ENCODE measurements at places on chromosomes 6 and 20.

DNA sequence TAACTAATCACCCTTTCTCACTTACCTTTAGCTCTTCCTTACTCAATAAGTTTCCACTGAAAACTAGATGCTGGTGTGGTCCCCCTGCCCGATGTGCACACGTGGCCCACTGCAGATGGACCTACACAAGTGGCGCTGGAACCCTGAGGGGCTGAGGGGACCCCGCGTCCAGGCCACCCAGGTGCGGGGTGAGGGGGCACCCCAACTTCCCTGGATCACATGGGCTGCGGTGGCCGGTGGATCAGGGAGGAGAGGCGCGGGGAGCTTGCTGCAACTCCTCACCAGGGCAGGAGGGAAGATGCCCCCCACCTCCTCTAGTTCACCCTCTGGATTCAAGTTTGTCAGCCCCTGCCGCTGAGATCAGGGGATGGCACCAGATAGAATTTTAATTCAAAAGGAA, 12.5 kb upstream of the HLA-DOA start:
- DNase-seq = no peak

DNA sequence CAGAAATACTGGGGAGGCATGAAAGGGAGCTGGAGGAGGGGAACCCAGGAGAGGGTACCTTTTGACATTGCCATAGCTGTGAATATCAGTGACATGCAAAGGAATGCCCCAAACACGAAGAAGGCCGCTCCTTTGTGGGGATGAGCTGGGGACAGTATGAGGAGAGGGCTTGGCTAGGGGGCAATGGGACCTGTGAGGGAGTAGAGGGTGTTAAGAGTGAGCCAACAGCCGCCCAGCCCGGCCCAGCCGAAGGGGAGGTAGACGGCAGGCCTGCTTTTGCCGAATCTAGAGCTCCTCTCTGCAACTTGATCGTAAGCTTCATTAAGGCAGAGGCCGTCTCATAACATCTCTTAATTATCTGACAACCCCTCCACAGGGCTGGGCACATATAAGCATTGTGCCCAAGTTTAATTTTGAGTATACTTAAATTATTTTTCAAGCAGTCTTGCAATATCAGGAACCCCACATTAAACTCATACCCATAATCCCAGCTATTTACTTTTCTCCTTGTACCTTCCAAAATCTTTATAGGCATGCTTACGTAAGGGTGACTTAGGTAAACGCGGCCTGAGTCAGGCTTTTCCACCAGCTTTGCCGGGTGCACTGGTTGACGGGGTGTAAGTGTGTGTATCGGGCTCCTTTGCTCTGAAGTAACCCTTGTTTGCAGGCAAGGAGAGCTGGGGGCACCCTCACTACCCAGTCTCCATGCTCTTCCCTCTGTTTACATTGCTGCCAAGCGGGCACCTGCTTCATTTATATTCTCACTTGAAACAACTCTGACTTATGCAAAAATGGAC, 24.9 kb upstream of the VEGFA start:
- DNase-seq = no peak

- DNase-seq = no peak
Observed at GRCh38 chr20:26214991-26215390, 518.3 kb upstream of the ZNF337 start.

DNA sequence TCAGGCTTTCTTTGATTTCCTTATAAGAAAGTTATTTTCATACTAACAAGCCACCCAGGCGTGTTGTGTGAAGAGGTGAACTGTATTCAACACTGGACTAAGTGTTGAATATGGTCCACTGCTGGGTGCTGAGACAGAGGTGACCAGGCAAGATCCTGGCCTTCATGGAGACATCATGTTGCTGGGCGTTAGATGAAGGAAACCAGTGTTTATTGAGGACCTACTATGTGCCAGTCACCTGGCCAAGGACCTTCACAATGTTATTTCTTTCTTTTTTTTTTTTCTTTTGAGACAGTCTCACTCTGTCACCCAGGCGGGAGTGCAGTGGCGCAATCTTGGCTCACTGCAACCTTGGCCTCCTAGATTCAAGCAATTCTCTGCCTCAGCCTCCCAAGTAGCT, 1.9 kb upstream of the TREML1 start:
- no peak for DNase-seq

GRCh38 chr20:60054716-60055634, 96.8 kb downstream of the CDH26 start:
- no peak for DNase-seq

- DNase-seq = no peak
Observed at GRCh38 chr6:117976030-117976651, 69.1 kb downstream of the SLC35F1 start.

DNA sequence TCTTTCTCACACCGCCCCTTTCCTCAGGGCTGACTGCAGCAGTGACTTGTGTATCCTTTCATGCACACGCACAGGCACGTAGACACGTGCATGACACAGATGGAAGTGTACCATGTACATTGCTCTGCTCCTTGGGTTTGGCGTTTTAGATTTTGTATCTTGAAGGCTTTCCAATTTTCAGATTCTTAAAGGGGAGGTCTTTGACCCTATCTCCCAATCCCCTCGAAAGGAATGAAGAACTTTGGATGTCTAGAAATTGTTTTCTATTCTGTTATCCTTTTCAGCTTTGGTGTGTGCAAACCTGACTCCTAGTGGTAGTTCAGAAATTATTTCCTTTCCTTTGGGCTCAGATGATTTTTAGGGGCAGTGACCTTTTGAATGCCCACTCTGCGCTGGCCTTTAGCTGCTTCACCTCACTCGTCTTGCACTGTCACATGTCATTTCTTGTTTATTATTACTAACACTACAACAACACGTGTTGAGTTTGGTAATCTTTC, 63.0 kb downstream of the HIVEP1 start:
- DNase-seq = no peak

GRCh38 chr6:72720464-72720863, 98.6 kb downstream of the KCNQ5 start:
- no peak for DNase-seq

DNA sequence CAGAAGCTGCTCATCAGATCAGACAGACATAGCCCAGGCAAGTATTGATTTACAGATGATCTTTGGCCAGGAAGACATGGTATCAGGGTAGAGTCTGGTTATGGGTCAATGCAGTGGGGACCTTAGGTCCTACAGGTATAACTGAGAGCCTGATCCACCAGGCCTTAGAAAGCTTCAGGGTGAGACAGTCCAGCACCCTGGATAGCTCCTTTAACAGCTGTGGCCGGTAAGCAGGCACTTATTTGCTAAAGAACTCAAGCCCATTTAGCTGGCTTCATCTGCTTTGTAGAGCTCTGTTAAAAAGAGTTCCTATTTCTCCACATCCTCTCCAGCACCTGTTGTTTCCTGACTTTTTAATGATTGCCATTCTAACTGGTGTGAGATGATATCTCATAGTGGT, 39.6 kb downstream of the ESR1 start:
- DNase-seq = no peak

GRCh38 chr6:165983112-165984072, 184.3 kb downstream of the TBXT start:
- no peak for DNase-seq

DNA sequence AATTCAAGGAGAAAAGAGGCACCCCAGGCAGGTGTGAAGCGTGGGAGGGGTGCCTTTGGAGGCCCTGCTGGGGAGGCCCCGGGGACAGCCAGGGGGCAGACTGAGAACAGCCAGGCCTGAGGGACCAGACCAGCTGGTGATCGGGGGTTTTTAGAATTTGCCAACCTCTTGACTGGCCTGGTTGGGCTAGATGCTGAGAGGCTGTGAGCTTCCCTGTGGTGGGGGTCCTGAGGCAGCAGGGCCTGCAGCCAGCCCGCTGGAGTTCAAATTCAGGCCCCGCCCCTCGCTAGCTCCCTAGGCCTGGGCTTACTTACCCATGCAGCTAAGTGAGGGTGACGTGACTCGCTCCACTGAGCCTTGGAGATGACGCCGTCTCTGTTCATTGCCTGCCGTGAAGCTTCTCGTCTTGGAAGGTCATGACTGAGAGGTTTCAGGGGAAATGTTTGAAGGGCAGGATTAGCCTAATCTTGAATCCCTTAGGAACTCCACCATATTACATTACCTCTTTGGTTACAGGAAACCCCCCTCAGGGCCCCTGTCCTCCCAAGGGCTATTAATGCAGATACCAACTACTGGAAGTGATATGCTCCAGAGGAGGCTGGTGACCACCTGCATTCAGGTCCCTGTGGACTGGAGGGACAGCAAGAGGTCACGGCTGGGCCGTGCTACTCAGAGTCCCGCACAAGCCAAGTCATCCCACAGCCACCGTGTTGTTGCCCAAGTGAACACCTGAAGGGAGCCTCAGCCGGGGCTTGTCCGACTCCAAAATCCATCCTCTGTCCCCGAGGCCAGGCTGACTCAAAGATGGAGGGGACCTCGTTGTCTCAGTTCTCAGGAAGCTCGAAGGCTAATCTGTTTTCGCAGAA, 73.9 kb upstream of the DUSP22 start:
- no peak for DNase-seq
